ENCODE measurements at places on chromosomes 4 and X.

GRCh38 chr4:23981328-23981727 is 91.5 kb upstream of the PPARGC1A start:
- DNase-seq: no peak

GRCh38 chr4:158236304-158237030 is 26.2 kb downstream of the TMEM144 start:
- no peak for DNase-seq

DNA sequence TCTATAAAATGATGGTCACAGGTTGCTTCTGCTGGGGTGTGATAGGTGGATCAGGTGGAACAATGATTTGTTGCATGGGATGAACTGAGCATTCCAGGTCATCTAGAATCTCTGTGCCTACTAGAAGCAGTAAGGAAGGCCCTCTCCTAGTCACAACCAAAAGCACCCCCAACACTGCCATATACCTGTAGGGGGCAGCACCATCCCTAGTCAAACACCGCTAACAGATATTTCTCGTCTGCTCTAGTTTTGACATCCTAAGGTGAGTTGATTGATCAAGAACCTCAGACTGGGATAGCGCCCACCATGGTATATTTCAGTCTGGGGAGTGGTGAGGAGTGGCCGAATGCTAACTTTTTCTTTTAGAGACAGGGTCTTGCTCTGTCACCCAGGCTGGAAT is 160.2 kb downstream of the NHS start:
- no peak for DNase-seq

- no peak for DNase-seq
These were observed 1029.0 kb upstream of the AGA start for GRCh38 chr4:178470996-178471784.

- no peak for DNase-seq
These were observed 526.7 kb upstream of the AGA start for GRCh38 chr4:177968817-177969442.

DNA sequence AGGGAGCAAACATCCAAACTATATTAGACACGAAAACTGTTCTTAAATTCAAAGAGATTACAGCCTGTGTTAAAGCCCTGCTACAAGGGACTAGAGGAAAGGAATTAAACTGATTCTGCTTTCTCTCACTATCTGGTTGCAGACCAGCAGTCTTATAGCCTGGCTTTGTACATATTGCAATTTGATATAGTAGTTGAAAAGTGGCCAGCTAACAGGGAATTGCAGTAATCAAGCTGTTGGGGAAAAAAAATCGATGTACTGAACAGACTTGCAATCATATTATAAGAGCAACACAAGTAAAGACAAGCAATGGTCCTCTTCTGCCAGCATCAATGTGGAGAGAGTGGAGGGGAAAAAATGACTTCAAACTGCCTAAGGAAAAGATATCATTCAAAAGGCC is 364.4 kb upstream of the EPHA5 start:
- DNase-seq: no peak

DNA sequence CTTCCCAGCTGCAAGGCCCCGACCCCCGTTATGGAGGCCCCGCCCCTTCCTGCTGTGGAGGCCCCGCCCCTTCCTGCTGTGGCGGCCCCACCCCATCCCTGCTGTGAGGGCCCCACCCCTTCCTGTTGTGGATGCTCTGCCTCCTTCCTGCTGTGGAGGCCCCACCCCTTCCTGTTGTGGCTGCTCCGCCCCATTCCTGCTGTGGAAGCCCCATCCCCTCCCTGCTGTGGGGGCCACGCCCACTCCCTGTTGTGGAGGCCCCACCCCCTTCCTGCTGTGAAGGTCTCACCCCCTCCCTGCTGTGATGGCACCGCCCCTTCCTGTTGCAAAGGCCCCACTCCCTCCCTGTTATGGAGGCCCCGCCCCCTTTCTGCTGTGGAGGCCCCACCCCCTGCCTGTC is 104.9 kb upstream of the PSAPL1 start:
- no peak for DNase-seq

DNA sequence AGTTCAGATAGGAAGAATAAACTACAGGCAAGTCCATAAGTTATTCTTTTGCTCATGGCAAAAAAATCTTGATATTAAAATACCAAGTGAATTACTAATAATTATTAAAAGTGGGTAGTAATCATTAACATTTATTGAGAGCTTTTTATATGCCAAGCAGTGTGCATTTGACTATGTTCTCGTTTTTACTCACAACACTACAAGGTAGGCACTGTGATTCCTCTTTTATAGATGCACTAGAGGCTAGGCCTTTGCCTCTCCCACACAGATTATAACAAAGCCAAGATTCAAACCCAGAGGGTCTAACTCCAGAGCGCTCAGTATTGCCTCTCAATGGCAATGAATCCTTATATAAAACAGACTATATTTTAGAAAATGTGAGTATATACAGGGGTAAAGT is 254.2 kb downstream of the NAF1 start:
- no peak for DNase-seq

GRCh38 chrX:56790778-56791177 is 61.7 kb downstream of the NBDY start:
- no peak for DNase-seq

- DNase-seq: no peak
These were observed 9.8 kb upstream of the PDS5A start for GRCh38 chr4:39987485-39987884.

DNA sequence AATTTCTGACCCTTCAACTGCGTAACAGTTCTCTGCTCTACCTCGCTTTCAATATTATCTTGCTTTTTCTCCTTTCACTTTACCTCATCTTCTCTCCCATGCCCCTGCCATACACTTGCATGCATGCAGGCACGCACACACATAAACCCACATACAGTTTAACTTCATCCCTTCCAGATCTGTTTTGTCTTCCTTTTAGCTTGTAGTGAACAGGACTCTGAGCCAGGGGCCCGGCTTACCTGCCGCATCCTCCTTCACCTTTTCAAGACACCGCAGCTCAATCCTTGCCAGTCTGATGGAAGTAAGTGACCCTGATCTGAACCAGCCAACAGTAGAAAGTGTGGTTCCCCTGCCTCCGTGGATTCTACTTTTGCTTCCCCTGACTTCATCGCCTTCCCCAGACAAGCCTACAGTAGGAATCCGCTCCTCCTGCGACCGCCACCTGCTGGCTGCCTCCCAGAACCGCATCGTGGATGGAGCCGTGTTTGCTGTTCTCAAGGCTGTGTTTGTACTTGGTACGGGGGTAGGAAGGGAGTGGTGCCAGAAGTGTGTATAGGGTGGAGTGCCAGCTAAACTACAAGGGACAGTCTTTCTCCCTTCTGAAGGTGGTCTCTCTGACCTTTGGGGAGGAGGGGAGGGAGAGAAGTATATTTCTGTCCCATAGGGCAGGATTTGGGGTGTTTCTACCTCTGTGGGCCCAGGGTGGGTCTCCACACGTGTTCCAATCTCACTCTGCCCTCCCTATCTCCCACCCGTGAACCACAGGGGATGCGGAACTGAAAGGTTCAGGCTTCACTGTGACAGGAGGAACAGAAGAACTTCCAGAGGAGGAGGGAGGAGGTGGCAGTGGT is 10.7 kb downstream of the MED12 start:
- DNase-seq: no peak

- DNase-seq: peak; percentile 85
These were observed 496 bp downstream of the FBXO8 start for GRCh38 chr4:174282836-174283506.

DNA sequence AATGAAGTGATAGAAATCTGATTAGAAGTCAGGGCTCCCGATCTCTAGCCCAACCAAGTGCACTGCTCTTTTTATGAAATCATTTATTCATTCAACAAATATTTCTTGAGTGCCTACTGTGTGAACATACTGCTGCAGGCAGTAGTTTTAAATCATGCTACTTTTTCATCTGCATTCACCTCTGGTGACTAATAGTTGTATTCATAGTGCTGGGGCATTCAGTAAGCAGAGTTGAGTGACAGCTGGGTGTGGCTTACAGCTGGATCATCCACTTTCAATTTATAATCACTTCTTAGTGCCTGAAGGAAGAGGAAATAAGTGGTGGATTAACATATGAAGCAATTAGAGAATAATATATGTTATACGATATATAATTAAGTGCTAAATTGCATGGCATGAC is 94.1 kb upstream of the HPRT1 start:
- no peak for DNase-seq

DNA sequence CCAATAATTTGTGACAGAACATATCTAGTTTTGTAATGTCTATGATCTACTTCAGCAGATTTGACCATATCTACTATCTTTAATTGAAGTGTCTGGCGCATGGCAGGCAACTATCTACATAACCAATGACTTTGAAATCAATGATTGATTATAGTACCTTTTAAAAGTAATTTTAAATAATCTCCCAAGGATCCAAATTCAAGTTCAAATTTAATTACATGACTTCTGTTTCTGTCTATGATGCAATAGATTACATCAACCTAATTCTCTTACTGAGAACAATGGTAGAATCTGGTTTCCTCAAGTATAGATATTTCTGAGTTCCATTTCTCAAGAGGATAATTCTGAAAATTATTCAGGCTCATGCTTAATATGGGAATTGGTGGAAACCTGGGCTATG is 177.4 kb upstream of the IL15 start:
- DNase-seq: no peak

DNA sequence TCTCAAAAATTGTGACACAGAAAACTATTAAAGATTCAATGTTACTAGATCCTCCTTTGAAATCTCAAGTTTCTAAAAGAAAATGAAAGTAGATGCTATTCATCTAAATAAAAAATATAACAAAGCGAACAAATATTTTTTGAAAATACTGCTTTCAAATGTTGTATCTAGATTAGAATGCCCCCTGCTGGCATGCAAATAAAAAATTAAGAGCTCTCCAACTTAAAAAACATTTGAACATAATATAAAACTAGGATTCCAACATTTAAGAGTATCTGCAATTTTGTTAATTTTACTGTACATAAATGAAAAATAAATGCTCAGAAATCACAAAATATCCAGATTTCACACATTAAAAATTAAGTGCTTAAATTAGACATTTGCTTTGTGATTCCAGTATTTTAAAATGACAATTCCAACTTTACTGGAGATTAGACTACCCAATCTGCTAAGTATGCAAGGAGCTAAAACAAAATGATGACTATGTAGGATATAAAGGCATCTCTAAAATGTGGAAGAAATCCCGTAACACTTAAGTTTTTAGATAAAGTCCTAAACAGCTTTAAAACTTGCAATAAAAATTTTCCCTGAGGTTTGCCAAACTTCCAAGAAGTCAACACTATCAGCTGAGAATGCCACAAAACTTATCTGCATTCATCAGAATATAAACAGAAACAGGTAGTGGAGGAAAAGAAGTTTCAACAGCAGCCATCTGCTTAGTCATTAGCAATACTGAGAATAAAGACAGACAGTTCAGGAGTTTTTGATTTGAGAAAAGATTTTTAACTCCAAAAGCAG is 32.7 kb downstream of the DHX15 start:
- DNase-seq: no peak

DNA sequence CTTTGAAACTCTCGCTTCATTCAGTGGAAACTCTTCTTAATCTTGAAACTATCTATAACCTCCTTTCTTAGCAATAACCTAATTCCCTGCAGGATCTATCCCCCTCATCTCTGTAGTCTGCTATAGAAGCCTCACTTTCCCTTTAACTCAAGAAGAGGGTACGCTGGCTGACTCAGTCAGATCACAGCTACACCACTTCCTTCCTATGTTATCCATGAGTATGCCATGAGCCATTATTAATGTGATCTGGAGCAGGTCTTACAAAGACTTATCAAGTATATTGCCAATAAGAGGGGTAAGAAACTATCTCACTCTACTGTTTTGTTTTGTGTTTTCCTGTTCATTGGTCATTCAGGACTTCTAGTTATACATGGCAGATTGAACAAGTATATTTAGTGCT is 165.3 kb downstream of the PJA1 start:
- DNase-seq: no peak
